Retinal pigment epithelial cell (primary cell): ENCODE measurements at places on chromosomes 11 and 22.

DNA sequence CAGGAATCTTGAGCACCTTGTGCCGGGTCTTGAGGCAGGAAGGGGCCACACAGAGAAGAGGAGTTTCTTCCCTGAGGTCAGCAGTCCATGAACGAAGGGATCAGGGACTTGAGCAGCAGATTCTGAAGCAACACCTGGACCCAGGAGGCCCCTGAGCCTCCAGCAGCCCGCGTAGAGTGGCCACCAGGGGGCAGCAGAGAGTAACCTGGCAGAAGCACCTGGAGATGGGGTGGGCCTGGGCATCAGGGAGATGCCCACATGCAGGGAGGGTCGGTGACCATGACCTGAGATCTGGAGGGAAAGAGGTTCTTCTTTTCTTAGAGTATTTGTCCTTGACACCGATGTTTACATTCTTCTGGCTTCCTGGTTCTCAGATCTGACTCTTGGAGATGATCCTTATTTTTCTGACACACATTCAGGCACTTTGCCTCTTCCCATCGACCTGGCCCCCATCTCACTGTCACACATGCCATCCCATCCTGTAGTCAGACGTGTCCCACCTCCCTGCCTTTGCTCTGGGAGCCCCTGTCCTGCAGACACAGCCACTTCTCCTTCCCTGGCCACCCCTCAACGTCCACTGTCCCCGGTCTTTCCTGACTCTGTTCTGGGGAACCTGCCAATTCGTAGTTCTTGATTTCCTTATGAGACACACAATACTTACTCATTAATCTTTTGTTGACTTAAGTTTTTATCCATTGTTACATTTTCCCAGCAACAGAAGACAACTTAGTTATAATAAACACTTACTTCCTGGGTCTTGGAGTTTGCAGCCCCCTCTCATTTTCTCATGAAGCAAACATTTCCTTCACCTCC, 66.5 kb downstream of the GGTLC2 start:
- no peak for DNase-seq

GRCh38 chr22:43166132-43166930, 15.0 kb downstream of the TSPO start:
- DNase-seq = no peak

GRCh38 chr11:118149493-118149892, 3.1 kb downstream of the SCN4B start:
- no peak for DNase-seq

GRCh38 chr11:130402570-130402969, 25.8 kb downstream of the ADAMTS8 start:
- DNase-seq = no peak

DNA sequence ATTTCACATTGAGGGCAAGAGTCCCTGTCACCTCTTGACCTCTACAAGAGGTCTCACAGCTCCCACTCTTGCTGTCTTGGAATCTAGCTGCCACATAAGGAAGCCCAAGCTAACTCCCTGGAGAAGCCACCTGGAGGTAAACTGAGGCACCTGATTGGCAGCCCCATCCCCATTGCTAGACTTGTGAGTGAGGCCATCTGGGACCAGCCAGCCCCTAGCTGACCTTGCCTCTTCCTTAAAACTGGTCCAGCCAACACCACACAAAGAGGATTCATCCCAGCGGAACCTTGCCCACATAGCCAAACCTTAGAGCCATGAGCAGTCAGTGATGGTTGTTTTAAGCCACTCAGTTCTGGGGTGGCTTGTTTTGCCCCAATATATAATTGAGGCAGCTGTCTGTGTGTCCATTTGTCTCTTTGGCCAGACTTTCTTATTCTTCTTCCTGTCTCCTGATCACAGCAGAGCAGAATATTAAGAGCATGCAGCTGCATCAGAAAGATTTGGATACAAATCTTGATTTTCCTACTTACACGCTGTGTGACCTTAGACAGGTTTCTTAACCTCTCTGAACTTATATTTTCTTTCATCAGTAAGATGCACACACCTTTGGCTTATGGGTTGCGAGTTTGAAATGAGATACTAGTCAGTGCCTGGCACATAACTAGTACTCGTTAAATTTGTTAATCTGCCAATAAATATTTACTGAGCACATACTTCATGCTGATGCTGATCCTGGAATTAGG, 74.3 kb upstream of the TP53I11 start:
- DNase-seq = no peak

DNA sequence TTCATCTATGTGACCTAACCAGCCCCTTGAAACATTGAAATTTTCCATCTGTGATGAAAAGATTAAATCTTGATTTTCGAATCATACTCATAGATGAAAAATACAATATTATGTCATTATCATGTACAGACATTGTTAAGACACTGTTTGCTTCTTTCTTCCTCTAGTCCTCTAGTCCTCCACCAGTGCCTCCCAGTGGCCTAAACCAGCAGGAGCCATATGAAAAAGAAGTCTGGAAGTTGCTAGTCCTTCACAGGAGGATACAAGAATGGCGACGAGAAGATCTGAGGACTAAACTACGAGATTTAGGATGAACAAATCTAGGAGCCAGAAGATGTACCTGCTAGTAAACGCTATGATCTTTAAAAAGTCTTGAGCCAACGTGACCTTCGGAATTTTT, 134.1 kb downstream of the SLC17A6 start:
- DNase-seq = no peak

DNA sequence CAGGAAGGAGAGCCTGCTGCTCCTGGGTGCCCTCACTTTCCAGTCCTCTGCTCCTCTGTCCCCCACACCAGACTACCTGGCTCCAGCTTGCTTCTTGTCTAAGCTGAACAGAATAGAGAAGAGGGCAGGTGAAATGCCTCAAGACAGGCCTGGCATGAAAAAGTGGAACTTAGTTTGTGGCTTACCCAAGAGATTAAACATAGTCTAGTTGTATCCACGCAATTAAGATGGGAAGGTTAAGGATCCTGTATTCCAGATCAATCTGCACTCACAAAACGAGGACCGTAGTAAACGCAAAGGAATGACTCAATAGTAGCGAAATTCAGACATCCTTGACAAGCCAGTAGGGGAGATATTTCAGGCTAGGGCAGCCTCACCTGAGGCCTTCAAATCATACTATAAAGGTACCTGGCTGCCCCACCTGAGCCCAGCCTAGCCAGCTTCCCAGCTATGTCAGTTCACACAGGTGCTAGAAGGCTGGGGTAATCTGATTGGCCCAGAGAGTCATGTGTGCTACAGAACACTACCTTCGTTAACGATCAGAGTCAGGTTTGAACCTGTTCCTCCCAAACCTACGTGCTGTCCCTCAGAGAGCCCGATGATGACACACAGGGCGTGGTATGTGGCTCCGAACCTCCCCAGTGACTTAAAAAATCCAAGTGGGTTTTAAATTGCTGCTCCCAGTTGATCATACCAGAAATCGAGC, 46.5 kb downstream of the AHNAK start:
- no peak for DNase-seq

DNA sequence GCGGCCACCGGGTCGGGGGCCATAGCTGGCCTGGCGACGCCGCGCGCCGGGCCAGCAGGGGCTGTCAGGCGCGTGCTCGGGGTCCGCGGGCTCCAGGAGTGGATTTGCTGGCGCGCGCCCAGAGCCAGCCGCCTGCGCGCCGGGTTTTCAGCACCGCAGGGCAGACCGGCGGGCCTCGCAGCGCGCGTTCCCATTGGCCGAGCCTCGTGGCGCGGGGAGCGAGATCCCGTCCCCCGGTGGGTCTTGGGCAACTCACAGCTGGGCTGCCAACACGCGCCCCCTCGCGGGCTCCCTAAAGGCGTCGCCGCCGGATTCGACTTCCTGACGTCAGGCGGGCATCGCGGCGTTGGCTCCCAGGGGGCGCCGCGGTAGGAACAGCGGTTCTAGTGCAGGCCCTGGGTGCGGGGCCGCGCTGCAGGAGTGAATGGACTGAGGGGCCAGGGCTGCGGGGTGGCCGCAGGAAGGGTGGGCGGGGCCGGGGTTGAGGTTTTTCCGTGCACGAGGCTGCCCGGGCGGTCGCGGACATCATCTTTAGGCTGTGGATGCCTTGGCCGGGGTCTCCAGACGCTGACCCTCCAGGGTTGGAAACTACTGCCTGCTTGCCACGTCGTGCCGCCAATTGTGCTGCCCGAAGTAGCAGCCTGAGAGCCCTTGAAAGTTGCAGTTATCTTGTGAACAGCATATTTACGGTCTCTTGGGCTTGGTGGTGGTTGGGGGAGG, at the start of gene FADS1:
Gene FADS1, minus strand, starts transcription at position 268 of the 720 bp plus-strand sequence. Its CDS starts 74 bp downstream, at position 194.
- peak; percentile 87 for DNase-seq

DNA sequence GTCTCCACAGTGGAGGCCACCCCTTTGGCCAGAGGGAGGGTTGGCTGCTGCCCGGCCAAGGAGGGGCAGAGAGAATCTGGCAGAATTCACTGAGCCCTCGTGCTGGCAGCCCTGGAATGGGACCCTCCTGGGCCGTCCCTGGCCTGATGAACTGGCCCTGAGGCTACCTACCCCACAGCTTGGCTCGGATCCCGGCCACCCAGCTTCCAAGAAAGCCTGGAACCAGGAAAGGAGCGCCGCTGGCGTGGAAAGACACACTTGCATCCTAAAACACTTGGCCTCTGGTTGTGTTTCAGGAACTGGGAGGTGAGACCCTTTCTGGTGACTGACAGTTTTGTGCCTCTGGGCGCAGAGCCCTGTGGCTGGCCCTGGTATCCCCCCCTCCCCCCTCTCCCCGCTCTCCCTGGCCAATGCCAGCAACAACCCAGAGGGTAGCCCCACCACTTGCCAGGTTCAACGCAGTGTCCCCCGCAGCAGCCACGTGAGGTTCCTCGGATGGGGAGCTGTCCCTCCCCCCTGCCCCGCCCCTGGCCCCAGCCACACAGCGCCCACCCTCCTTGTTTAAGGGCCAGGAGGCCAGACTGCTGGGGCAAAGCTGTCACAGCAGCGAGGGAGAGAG, 693 bp downstream of the NFAM1 start:
- no peak for DNase-seq
